ENCODE measurements at places on chromosomes 1 and 21. TPM values are rescaled to one million over a fixed set of nuclear protein-coding genes. Genes with fewer than 3 reads are reported as not detected.
A peak's percentile ranks its signal among the peaks of the same experiment; 100 is the strongest.

The RNU1-2 gene
- 14,413 TPM for total RNA-seq

The THEMIS2 gene
- 157 TPM for total RNA-seq

GRCh38 chr1:19311503-19311930, 427 bp downstream of the AKR7A2 start:
- DNase-seq, result no peak

- no peak for DNase-seq
Observed at GRCh38 chr1:109847251-109847650, 63.4 kb upstream of the CSF1 start.

- no peak for DNase-seq
Observed at GRCh38 chr1:183289051-183289496, 103.0 kb downstream of the LAMC2 start.

The SLC2A5 gene
- total RNA-seq, result 0.44 TPM

The AADACL3 gene
- total RNA-seq, result not detected

GRCh38 chr1:227898502-227899140, 49.1 kb downstream of the WNT9A start:
- peak; percentile 11 for DNase-seq

The SPATA17 gene
- 3.3 TPM for total RNA-seq

DNA sequence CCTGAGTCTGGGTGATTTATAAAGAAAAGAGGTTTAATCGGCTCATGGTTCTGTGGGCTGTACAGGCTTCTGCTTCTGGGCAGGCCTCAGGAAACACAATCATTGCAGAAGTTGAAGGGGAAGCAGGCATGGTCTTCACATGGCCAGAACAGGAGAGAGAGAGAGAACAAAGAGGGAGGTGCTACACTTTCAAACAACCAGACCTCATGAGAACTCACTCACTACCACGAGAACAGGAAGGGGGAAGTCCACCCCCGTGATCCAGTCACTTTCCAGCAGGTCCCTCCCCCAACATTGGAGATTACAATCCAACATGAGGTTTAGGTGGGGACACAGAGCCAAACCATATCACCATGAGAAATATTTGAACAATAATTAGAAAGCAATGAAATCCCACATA, 222.9 kb downstream of the FAM72C start:
- no peak for DNase-seq

DNA sequence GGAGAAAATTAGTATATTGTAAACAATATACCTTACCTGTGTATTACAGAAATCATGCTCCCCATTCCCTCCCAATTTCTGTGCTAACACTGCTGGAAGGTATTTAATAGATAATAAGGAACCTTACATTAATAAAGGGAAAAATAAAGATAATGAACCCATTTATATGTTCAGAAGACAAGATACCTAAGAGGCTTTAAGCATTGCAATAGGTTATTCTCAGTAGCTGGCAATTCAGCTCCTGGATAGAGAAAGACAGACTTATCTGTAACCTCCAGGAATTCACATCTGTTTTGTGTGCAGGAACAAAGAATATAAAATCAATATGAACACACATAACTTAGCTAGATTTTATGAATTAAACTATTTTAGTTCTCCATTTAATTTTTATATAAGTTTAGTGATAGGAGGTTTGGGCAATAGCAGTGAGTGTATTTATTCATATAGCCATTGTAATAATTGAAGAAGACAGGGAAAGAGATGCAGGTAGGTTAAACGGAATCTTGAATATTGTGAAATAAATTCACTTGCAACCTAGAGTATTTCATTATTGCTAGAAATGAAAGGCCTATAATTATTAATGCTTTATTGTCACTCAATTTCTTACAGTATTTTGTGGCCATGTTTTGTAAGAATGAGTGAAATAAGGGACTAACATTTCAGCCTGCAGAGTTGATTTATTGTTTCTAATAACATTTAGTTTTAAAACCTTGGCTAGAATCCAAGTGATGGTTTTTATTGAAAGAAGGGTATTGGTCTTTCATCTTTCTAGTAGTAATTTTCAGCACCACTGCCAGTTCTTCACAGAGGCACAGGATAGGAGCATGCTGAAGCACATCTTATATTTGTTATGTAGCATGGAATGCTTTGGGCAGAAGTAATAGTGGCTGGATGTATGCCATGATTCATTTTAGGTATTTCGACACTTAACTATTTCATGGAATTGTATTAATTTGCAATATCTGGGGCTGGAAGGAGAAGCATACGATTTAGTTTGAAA, 1.5 kb downstream of the XPR1 start:
- no peak for DNase-seq

The ACKR1 gene
- 56.2 TPM for total RNA-seq
